ENCODE measurements at places on chromosomes 7 and 10.

DNA sequence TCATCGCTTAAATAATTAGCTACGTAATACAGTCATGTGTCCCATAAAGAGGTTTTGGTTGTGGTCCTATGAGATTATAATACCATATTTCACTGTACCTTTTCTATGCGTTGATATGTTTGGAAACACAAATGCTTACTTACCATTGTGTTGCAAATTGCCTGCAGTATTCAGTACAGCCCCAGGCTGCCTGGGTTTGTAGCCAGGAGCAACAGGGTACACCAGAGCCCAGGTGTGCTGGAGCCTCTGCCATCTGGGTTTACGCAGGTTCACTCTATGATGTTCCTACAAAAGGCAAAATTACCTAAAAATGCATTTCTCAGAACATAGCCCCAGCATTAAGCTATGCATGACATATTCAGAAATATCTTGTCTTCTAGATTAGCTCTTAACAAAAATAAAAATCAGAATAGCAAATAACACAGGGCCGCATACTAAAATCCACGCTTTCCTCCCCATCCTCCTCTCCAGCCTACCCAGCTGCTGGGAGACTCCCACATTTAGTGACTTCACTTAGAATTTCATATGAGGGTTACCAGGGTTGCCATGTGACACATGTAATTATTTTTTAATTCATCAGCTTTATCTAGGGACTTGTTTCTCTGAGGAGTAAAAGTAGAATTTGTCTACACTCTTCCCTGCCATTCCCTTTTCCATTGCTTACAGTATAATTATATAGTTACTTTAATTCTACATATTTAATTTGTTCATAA, 559.0 kb upstream of the ADARB2 start:
- DNase-seq: no peak

DNA sequence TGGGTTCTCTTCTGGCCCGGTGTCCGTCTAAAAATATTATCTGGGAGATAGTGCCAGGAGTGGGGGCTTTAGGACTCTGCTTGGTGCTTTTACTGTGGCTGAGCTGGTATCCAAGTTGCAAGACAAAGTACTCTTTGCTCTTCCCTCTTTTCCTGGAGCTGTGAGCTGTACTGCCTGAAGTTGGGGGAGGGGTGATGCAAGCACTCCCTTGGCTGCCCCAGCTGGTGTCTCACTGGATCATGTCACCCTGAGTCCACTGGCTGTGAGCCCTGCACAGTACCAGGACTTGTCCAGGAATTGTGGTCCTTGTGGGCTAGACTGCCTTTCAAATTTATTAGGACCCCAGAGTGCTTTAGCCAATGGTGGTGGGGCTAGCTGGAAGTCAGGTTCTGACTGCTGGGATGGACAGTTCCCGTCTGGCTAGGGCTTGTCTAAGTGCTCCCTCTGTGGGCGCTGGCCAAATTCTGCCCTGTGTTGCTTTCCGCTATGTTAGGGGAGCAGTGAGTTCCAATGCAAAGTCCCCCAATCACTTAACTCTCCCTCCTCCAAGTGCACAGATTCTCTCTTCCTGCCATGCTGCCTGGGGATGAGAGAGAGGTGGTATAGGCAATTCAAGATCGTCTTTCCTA, 13.1 kb downstream of the CC2D2B start:
- no peak for DNase-seq

DNA sequence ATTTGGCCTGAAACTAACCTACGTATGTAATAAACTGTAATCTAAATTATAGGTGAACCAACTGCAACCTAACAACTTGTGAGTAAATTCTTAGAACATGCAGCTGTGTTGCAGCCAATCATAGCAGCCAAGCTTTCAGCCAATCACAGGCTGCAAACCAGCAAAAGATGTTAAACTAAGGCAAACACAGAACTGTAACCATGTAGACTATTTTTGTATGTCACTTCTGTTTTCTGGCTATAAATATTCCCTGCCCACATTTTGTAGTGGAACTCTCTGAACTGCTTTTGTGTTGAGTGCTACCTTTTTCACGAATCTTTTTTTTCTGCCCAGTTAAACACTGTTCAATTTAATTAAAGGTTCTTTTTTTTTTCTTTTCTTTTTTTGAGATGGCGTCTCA, 28.2 kb upstream of the ZPBP start:
- DNase-seq: no peak

- DNase-seq: no peak
Measured at GRCh38 chr7:158015403-158016179, 572.0 kb downstream of the PTPRN2 start.

DNA sequence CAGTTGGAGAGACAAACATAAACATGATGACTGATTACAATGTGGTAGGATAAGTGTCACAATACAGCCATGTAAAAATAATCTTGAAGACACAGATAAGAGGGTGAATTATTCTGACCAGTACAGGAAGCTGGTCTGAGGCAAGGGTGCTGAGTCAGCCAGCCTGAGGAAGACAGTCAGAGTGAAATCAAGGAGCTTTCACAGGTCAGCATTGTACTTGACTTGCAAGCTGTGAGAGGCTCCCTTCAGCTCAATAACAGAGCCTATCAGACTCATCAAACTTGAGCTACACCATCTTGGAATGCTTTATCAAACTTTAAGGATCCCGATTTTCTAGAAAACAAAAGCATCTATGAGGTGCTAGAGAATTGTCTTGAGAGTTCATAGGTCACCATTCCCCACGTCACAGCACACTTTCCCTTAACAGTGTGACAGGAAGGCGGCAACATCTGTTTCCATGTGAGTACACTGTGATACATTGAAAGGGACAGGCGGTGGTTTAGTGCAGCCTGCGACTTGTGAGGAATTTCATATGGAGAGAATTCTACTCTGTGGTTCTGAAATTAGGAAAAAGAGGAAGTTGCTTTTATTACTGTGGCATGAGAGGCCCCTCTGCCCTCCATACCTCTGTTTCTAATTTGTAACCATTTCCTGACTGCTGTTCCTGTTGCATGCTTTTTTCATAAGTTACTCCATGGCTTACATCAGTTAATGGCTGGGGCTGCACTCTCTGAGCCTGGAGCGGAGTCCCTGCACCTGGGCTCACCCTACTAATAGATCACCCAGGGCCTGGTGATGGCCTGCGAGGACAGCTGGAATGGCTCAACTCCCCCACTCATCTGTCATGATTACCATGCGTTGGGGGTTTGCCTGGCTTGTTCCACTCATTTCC, 417.1 kb downstream of the SUGCT start:
- peak; percentile 1 for DNase-seq

GRCh38 chr10:78599122-78599853, 469.5 kb upstream of the ZMIZ1 start:
- no peak for DNase-seq

DNA sequence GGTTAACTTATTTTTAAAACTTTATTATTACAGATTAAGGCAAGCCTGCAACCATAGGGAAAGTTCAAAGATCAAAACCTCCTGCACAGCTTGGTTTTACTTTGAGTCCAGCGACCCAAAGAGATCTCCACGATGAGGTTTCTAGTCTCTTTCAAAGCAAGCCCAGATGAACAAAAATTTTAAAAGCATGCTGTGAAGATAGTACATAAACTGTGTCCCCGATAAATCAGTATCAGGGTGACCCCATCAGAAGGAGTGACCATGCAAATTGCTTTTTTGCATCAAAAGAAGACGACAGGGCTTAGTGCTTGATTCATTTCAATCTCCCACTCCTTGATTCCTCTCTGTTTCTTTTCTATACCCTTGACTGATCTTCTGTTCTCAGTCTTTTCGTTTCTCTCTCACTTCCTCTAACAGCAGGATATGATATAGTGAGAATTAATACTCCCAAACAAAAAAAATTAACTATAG, 16.0 kb upstream of the DNTT start:
- DNase-seq: no peak

DNA sequence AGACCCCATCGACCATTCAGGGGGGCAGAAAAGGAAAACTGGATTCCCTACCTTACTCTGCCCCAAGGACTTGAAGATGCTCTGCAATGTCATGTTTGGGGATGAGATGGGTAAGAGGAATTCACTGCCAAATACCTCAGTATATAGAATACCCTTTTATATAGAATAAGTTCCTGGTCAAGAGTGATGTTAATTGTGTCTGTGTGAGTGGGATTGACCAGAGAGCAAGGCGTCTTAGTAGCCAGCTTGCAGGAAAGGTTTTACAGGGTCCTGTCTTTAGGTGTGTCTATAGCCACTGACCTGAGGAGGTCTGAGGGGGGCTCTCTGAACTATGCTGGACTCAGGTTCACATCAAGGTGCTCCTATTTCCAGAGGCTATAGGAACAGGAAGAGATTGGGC, 1.4 kb downstream of the IFIT3 start:
- no peak for DNase-seq

DNA sequence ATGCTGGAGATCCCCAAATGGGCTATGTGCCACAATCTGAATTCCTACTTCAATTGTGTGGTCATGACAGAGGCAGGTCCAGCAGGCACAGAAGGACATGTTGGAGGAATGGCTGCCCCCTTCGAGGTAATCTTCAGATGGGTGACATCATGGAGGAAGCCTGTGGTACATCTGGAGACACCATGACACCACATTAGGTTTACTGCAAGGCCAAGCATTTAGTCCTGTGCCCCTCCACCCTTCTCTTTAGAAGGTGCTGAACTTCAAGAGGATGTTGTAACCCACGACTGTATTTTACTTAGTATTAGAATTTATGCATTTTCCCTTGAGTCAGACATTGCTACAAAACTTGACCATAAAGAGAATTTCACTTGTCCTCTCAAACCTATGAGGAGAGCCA, 75.1 kb upstream of the DDC start:
- DNase-seq: no peak

DNA sequence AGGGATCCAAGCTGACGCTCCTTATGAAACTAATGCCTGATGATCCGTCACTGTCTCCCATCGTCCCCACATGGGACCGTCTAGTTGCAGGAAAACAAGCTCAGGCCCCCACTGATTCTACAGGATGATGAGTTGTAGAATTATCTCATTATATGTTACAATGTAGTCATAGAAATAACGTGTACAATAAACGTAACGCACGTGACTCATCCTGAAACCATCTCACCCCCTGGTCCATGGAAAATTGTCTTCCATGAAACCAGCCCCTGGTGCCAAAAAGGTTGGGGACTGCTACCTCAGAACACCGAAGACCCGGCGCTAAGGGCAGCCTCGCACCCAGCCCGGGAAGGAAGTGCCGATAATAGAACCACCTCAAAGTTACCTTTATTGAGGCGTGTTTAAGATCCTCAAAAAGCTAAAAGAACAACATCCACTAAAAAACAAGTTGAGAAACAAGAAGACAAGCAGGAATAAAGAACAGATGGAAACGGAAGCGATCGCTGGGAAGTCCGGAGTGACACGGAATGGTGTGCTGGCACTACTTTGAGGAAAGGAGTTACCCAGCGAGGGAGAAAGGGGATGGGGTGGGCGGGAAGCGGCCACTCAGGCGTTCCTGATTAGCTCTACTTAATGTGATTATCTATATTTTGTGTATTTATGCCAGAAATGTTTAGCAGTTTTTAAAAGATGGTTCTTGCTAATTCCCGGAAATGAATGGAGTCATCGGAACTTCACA, 50.1 kb upstream of the PRKAR1B start:
- DNase-seq: no peak

All from T-helper 2 cell (primary cell).